ENCODE measurements at places on chromosomes 4 and X.

DNA sequence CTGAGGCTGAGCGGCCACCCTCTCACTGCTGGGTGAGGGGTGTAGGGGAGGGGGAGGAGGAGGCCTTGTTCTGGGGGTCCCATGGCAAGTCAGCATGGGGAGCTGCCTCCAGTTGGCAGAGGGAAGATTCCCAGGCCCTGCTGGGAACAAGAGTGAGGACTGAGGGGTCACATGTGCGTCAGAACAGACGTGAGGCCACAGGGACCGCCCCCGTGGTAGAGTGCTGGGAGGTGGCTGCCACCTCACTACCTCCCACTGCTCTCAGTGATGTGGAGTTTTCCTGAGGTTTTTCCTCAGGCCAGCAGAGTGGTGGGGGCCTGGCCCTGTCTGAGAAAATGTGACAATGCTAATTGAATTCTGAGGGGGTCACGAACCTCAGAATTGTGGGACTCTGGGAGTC is 568 bp downstream of the MAGEC1 start:
- DNase-seq: no peak

GRCh38 chr4:14829795-14830194 is 172.5 kb upstream of the CPEB2 start:
- DNase-seq: no peak

GRCh38 chrX:18617407-18617750 is 54.5 kb downstream of the RS1 start:
- DNase-seq: no peak

GRCh38 chr4:117293784-117294183 is 208.4 kb upstream of the TRAM1L1 start:
- no peak for DNase-seq

DNA sequence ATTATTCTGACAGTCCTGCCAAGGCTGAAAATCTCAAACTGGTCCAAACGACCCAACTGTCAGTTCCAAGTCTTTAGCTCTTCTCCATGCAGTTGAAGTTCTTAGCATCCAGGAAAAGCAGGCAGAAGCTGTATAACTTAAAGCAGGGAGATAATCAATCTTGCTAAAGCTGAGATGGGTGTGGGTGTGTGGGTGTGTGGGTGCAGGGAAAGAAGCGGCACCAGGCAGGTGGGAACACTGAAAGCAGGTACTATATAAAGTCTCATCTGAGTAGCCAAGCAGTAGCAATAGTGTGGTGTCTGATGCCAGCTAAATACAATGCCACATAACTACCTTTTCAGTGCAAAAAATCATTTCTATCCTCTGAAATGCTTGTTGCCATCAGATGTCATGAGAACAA is 69.7 kb upstream of the EGFL6 start:
- DNase-seq: no peak

DNA sequence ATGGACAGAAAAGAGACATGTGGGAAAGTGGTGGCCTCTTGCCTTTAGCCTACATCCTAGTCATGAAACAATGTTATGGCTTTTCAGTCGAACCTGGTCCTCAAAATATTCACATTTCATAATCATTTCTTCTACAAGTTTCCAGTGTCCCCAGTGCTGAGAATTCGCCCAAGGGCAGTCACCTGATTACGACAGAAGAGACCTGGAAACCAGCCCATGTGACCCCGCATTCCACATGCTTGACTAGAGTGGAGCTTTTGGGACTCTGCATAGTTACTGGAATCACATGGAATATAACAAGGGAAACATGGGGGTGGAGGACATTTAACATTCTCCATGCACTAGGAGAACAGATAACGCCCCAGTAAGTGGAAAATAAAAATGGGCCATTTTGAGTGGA is 100.1 kb downstream of the PPARGC1A start:
- no peak for DNase-seq

Data from muscle of arm (tissue), 14 donors.